ENCODE measurements at places on chromosomes 5 and 9.

- no peak for DNase-seq
Measured at GRCh38 chr5:153699035-153699434, 208.6 kb downstream of the GRIA1 start.

DNA sequence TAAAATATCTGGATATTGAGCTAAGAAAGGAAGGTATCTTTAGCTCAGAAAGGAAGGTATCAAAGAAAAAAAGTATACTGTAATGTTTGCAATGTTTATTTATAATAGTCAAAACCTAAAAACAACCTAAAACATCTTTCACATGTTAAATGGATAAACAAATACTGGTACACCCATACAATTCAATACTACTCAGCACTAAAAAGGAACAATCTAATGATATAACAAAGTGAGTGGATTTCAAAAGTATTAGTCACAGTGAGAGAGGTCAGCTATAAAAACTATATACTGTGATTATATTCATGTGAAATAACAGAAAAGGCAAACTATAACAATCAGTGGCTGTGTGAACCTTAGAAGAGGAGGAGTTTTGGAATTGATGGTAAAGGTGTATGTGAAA, 455.0 kb upstream of the FTMT start:
- DNase-seq: no peak

DNA sequence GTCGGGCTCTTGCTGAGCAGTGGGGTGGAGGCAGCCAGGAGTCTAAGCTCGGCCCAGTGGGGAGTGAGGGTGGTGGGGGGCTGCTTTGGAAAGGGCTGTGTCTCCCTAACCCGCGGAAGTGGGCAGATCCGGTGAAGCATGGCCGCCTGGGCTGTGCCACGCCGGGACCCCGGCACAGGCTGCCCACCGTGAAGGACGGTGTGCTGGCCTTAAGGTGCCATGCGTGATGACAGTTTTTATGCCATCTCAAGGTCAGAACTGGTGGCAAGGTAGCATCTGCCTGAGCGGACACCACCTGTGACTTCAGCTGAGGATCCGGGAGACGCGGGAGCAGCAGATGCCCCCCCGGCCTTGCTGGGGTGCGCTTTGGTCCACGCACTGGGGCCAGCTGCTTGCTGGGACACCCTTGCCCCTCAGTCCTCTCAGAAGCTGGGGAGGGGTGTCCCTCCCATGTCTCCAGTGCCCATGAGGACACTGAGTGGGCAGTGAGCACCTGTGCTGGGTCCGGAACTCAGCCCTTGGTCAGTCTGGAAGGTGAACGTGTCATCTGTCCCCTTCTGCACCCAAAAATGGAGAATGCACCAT, 53.9 kb downstream of the AHRR start:
- DNase-seq: no peak

GRCh38 chr5:68499987-68500386, 284.4 kb downstream of the PIK3R1 start:
- DNase-seq: no peak

GRCh38 chr5:83750749-83751148, 30.1 kb upstream of the HAPLN1 start:
- DNase-seq: no peak

DNA sequence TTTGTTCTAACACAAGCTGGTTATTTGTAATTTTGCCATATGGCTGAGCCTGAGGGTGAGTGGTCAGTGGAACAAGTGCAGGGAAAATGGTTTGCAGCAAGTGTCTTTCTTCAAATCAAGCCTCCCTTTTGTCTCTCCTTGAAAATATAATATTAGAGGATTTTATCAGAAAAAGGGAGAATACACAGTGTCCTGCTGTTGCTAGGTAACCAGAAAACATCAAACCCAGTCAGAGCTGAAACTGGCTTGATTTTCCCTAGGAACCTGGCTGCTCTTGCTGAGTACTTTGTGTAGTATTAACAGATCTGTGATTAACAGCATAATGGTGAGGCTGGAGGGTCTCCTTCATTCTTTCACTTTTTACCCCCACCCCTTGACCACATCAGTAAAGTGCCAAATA, 314.0 kb downstream of the ARHGEF28 start:
- no peak for DNase-seq

GRCh38 chr5:6766604-6767093, 53.4 kb downstream of the TENT4A start:
- DNase-seq: peak; percentile 92

- DNase-seq: no peak
Measured at GRCh38 chr9:14911046-14911445, 818 bp upstream of the FREM1 start.

GRCh38 chr5:173290477-173291131, 37.6 kb downstream of the STC2 start:
- no peak for DNase-seq

DNA sequence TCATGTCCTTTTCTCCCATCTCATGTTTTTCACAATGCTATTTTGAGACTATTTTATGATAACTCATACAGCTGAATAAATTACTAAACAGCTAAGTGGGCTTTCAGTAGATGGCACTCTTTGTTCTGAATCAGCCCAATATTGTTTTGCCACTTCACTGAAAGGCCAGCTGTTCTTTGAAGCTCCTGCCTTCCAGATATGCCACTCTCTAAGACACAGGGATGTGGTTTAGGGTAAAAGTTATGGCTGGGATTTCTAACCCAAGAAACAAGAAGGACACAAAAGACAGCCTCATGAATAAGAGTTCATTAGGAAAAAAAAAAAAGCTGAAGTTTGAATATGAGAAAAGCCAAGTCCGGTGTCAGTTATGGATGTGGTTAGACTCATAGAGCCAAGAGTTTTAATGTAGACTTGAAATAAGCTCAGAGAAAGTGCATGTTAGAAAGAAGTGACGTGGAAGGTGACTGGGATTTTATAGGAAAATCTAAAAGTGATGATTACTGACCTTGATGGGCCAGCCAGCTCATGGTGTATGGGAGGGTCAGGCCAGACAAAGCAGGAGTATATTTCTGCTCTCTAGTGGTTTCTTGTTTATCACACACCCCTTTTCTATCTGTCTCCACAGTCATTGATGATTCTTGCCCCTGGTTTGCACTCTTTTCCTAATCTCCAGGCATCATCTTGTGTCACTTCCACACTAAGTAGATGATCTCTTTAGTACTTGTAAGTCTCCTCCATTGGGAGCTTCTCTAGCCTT, 488.5 kb downstream of the NR2F1-AS1 start:
- no peak for DNase-seq

DNA sequence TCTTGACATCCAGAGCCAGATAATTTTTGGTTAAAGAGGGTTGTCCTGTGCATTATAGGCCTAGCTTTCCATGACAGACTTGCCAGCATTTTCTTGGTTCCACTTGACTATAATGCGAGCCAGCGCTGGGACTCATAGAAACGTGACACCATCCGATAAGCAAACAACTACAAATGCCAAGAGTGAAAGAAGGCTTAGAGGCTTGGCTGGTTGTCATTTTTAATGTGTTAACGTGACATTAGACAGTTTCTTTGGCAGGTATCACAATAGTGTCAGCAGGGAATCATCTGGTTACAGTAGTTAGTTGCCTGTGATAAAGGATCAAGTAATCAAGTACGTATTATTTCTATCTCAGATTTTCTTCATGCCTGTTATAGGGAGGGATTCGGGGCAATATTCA, 20.0 kb upstream of the LIFR start:
- no peak for DNase-seq

DNA sequence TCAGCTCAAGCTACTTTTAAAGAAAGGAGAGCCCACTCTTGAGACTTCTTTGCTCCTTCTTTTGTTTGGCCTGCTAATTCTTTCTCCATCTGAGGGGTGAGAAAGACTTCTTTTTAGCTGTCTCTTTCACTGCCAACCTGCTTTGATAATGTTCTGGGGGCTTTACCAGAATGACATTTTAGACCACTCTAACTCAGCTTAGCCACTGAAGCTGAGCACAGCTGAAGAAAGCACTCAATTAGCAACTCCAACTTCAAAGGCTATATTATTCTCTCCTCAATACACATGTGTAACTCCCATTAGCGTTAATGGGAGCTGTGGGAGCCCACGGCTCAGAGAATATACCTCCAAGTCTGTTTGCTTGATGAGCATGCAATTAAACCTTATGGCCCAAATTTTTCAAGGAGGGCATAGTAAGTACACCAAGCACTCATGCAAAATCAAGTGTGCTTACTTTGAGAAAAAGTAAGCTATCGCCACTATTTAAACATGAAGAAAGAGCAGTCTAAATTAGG, 815.4 kb upstream of the DMAC1 start:
- DNase-seq: no peak

- no peak for DNase-seq
Measured at GRCh38 chr5:4384649-4385048, 755.5 kb upstream of the ADAMTS16 start.

- DNase-seq: no peak
Measured at GRCh38 chr5:43425983-43426382, 13.8 kb upstream of the CCL28 start.

- no peak for DNase-seq
Measured at GRCh38 chr5:142547445-142548380, 138.2 kb downstream of the FGF1 start.
